Stimulated activated CD8-positive, alpha-beta memory T cell treated with anti-CD3 and anti-CD28 coated beads, Interleukin-15, amount 100 ng/mL, for 4 hours (primary cell): ENCODE measurements at places on chromosomes 11 and 22.

DNA sequence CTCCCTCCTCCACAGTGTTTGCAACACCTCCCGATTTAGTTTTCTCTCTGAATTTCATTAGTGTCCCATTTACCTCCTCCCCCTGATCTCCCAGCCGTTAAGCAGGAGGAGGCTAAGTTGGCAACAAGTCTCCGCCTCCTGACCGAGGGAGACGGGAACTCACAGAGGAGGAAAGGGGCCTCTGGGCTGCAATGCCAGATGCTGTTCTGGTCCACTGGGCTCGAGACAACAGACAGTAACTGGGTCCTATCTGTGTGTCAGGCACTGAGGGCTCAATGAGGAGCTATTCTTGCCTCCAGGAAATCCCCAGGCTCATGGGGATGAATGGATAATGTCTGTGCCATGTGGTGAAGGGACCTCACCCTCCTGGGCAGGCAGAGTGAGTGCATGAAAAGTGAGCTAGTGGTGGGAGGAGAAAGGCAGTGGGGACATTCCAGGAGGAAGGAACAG lies 228.1 kb downstream of the TENM4 start:
- no peak for DNase-seq

GRCh38 chr11:116835042-116835772 lies 2.2 kb downstream of the APOA1 start:
- no peak for DNase-seq

- peak; percentile 39 for DNase-seq
Observed at GRCh38 chr11:9265211-9266131, at the start of gene DENND5A. DENND5A (minus strand) TSS chr11:9265350; CDS start chr11:9265069, 281 bp downstream.

DNA sequence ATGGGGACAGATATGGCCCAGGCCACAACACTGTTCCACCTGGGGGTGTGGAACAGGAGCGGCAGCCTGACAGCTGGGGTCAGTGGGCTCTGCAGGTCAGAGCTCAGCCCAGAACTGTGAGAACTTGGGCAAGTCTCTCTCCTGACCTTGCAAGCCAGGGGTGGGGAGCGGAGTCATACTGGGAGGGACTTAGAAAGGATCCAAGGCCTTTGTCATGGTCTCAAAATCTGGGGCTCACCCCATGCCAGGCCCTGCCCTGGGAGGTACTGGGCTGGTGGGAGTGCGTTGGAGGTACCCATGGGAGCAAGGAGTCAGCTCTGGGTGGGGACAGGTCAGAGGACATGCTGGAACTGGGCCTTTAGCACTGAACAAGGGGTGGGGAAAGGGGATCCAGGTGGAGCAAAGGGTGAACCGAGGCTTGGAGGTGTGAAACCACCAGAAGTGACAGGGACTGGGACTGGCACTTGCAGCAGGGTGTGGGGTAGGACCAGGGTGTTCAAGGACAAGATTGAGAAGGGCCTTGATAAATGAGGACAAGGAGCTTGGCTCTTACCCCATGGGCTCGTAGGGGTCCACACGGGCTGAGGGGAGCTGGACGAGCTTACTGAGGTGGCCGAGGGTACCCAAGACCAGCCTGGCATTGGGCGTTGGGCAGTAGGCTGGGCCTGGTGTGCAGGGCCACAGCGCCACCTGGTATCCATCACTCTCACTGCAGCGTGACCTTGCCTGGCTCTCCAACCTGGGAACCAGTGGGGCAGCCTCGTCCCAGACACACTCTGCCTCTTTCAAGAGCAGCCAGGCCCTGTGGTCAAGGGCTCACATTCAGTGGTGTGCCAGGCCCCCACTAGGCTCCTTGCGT lies 7.4 kb upstream of the PMM1 start:
- DNase-seq, result no peak

DNA sequence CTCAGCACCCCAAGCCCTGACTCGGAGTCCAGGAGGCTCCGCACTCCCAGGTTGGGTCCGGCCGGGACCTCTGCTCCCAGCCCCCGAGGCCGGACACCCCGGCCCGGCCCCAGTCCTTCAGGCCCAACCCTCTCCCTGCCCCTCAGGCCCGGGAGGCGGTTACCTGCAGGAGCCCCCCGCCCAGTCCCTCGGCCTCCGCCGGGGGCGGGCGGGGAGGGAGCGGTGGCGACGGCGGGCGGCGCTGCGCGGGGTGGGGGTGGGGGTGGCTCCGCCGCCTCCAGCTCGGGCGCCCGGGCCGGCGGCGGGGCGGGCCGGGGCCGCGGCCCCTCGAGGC lies 310 bp downstream of the TCF20 start:
- DNase-seq, result no peak

- no peak for DNase-seq
Observed at GRCh38 chr11:122776546-122776945, 61.8 kb upstream of the CRTAM start.

GRCh38 chr22:37601540-37602442 lies 6.8 kb upstream of the GGA1 start:
- no peak for DNase-seq

DNA sequence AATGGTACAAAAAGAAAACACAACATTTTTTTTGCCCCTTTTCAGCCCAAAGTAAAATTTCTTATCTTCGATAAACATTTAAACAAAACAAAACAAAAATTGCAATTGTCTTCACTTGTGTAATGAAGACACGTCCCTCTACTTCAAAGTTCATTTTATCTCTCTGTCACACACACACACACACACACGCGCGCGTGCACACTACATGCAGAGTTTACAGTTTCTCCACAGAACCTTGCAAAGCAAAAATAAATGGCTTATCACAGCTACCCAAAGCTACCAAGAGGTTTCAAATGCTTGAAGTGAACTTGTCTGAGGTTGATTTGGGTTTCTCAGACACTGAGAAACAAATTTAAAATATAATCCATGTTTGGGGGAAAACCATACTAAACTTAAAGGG lies 72.3 kb downstream of the ETS1 start:
- DNase-seq, result no peak

- DNase-seq, result no peak
Observed at GRCh38 chr11:2248762-2249161, 21.6 kb downstream of the ASCL2 start.

- no peak for DNase-seq
Observed at GRCh38 chr11:70281156-70281609, 10.7 kb downstream of the PPFIA1 start.

GRCh38 chr11:87236368-87236767 lies 198.6 kb downstream of the TMEM135 start:
- DNase-seq, result no peak

DNA sequence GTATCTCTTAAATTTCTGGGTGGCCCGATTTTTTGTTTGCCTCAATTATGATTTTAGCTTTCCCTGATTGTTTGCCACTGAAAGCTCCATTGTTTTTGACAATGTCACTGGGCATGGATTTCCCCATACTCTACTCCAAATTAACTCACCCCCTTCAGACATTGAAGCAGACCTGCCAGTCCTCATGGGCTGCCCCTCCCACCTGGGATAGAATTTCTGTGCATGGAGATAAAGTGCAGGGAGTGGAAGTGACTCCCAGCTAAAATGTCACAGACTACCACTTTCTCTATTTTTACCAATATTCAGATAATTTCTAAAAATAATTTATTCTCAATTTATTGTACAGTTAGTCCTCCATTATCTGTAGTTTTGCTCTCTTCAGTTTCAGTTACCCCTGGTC lies 79.1 kb upstream of the CLPB start:
- no peak for DNase-seq

GRCh38 chr11:60169264-60169915 lies 13.5 kb downstream of the MS4A6A start:
- DNase-seq, result no peak

DNA sequence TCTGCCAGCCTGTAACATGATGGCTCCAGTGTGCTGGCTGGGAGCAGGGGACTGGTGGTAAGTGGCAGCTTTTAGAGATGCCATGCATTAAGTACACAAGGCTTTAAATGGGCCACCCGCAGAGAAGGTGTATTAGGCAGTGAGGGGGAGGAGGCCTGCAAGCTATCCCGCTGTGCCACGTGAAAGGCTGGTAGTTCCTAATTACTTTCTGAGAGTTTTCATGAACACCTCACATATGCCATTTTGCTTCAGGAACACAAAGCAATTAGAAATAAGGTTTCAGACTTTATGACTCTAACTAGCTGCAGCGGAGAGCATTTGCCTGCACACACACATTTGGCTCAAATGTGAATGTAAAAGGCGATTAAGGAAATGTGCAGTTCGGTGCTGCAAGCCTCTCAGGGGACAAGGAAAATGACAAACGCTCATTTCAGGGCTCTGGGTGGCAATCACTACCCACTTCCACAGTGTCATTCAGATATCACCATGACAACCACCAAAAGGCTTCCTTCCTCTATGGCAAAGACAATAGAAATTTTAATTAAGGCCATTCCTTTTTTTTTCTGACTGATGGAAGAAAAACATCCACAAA lies 116.6 kb downstream of the PLEKHA7 start:
- no peak for DNase-seq

GRCh38 chr11:131546218-131546895 lies 175.9 kb downstream of the NTM start:
- DNase-seq, result no peak

DNA sequence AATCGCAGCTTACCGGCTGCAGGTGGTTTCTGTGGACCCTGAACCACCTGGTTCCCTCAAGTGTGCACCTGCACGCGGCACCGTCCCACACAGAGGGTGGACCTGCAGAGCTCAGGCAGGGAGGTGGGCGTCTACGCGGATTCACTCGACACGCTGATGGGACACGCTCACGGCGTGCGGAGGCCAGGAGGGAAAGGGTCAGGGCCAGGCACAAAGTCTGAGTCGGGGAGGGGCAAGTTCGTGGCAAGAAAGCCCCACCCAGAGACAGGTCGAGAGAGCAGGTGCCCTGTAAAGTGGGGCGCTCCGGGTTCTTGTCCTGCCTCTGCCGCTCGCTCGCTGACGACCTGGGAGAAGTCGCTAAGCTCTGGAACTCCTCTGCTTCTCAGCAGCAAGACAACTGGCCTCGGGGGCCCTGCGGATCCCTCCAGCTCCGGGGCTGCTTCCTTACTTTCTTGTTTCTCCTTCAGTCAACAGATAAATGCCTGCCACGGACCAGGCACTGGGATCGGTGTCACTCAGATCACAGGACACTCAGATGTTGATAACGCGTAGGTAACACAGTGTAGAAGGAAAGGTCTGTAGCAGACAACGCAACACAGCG lies 72.4 kb upstream of the NUP50 start:
- DNase-seq, result no peak

- DNase-seq, result no peak
Observed at GRCh38 chr11:120883404-120884080, 140.4 kb upstream of the TBCEL start.

- no peak for DNase-seq
Observed at GRCh38 chr11:74035264-74035663, 26.4 kb upstream of the UCP3 start.

DNA sequence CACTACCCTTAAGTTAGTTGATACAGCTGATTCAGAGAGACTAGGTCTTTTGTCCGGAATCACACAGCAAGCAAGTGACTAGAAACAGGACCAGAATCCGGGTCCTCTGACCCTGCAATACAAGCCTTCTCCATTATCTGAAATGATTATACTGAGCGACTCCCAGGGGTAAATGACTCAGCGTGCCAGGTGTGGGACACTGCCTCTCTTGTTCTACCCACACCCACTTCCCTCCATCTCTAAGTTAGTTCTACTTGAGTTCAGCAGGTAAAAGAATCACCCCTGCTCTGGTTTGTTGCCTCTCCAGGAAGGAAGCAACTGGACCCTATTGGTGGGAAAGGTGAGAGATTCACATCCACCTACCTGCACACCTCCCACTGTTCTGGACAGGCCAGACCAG lies 156.9 kb downstream of the DBX1 start:
- DNase-seq, result no peak

GRCh38 chr11:13949876-13950275 lies 12.6 kb upstream of the SPON1 start:
- DNase-seq, result no peak

GRCh38 chr22:30372915-30373314 lies 14.3 kb downstream of the RNF215 start:
- no peak for DNase-seq

GRCh38 chr11:113655771-113656170 lies 50.3 kb downstream of the TMPRSS5 start:
- no peak for DNase-seq

- DNase-seq, result no peak
Observed at GRCh38 chr11:36364551-36365325, 68.7 kb downstream of the PRR5L start.

DNA sequence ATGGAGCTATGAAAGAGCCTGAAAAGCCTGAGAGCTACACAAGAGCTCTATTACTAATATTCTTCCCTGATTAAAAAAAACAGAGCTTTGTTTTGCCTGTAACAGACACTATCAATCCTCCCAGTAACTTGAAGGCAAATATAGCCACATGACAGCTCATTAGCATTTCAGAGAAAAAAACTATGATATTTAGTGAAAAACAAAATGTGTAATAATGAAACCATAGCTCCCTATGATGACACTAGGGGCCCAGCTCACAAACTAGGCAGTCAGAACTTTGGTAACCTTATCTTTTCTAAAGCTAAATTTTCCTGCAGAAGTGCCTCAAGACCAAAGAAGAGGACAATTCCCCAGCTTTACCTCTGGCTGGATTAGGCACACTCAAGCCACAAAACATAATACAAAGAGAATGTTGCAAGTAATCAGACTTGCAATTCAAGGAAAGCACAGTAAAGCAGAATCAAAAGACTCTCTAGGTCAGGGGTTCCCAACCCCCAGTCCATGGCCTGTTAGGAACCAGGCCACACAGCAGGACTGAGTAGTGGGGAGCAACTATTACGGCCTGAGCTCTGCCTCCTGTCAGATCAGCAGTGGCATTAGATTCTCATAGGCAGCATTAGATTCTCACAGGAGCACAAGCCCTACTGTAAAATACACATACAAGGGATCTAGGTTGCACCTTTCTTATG lies 53.3 kb downstream of the MRTFA start:
- DNase-seq, result no peak

- no peak for DNase-seq
Observed at GRCh38 chr22:32887324-32887980, 85.9 kb downstream of the TIMP3 start.

DNA sequence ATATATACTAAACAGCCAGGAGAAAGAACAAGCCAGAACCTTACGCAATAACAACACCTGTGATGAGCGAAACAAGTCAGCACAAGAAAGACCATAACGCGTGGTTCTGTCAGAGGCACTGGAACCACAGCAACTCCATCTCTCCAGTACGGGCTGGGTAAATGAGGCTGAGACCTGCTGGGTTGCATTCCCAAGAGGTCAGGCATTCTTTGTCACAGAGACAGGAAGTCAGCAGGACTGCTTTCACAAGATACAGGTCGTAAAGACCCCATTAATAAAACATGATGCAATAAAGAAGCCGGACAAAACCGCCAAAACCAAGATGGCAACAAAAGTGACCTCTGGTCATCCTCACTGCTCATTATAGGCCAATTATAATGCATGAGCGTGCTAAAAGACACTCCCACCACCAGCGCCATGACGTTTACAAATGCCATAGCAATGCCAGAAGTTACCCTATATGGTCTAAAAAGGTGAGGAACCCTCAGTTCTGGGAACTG lies 21.7 kb downstream of the TPST2 start:
- DNase-seq, result no peak

GRCh38 chr11:31499576-31500178 lies 9.7 kb downstream of the IMMP1L start:
- no peak for DNase-seq

- DNase-seq, result no peak
Observed at GRCh38 chr11:57364851-57365660, 15.9 kb downstream of the PRG3 start.
